ENCODE measurements at places on chromosomes 4 and X.

DNA sequence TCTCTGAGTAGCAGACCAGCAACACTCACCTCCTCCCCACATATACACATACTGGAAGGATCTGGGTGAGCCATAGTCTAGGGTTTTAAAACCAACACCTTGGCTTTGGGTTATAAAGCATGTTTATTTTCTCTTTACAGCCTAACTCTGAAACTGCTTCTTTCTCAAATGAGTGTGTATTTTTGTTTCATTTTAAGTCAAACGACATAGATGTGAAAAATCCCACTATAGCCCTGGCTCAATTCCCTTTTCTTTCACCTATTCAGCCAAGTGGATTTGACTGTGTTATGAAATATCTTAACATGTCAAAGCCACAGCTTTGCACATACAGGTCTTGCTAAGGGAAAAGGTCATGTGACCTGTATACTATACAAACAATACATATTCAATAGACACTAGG is 13.8 kb downstream of the NEXMIF start:
- DNase-seq = no peak

- no peak for DNase-seq
Observed at GRCh38 chrX:15322472-15322871, 7.0 kb upstream of the ASB11 start.

DNA sequence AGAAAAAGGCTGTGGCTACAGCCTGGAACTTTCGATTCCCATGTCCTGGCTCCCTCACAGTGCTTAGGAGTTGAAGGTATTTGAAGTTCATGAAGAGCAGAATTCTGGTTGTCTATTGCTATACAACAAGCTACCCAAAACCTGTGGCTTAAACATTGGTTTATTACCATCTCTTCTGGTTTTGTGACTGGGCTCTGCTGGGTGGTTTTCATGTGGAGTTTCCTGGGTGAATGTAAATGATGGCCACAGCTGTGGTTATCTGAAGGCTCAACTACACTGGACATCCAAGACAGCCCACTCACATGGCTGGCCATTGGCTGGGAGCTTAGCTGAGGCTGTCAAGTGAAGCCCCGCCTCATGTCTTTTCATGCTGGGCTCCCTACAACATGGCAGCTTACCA is 7.2 kb upstream of the CCDC149 start:
- DNase-seq = no peak

GRCh38 chrX:46695491-46695890 is 63.4 kb downstream of the SLC9A7 start:
- no peak for DNase-seq

DNA sequence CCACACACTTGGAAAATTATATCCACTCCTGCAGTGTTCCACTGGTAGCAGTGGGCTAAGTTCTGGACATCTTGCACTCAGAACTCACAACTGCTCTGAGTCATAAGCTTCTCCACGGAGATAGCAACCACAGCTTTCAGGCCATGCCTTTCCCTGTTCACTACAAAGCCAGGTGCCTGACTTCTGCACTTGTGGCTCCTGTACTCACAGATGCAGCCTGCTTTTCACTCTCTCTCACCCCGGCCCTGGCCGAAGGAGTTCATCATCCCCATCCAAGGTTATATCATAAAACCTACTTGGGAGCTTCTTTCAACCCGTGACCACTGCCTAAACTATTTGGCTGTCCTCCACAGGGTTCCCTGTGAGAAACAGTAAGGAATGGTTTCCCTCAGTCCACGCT is 999.4 kb downstream of the GLUD2 start:
- DNase-seq = no peak

DNA sequence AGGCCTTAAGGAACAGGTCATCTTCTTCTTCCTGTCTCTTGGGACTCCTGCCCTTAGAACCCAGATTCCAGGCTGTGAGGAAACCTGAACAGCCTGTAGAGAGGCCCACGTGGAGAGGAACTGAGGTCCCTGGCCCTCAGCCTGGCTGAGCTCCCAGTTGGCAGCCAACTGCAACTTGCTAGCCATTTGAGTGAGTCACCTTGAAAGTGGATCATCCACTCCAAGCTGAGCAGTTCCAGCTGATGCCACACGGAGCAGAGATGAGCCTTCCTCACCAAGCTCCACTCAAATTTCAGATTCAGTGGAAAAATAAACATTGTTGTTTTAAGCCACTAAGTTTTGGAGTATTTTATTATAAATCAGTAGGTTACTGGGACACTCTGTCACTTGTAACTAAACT is 392.5 kb downstream of the BCOR start:
- no peak for DNase-seq

- no peak for DNase-seq
Observed at GRCh38 chr4:41657561-41657960, 91.0 kb downstream of the PHOX2B start.

DNA sequence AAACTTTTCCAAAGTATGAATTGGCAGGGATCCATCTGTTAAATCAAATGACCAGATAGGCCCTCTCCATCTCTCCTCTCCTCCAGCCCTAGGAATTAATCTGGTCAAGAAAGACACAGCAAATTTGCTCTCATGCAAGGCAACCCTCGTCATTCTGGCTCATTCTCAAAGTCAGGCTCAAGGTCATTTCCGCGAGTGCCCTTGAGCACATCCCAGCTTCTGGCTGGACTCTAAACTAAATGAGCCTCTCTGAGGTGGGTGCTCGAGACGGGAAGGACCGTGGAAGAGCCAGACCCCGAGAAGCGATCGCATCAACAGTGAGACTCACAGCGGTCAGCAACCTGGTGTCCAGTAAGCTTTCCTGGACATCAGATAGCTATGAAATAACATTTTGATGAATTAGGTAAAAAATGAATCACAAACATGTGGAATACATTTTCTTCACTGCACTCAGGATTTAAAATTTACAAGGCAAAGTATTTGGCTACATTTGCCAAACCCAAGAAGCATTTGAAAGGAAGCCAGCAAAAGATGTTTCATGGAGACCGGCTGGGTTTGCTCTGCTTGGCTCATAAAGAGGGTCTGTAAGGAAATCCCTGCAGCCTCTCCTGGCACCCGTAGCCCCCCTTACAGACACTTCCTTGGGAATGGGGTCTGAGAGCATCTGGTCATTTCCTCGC is 121.0 kb downstream of the ENPP6 start:
- DNase-seq = no peak

- no peak for DNase-seq
Observed at GRCh38 chr4:13522282-13523104, 21.8 kb downstream of the NKX3-2 start.

- no peak for DNase-seq
Observed at GRCh38 chr4:120007191-120007871, 59.3 kb downstream of the MAD2L1 start.

DNA sequence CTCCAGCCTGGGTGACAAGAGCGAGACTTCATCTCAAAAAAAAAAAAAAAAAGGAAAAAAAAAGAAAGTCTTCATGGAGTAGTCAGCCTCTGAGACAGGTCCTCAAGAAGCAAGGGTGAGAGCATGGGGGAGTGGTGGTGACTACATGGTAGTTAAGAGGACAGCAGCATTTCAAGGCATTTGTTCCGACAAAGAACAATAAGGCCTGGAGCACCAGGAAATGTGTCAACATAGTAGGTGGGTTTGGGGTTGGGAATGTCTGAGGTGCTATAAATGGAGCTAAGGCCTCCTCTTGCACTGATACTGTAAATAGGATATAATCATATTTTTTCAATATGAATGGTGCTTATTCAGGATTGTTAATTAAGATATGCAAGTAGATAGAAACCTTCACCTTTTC is 34.4 kb downstream of the GPR82 start:
- no peak for DNase-seq

DNA sequence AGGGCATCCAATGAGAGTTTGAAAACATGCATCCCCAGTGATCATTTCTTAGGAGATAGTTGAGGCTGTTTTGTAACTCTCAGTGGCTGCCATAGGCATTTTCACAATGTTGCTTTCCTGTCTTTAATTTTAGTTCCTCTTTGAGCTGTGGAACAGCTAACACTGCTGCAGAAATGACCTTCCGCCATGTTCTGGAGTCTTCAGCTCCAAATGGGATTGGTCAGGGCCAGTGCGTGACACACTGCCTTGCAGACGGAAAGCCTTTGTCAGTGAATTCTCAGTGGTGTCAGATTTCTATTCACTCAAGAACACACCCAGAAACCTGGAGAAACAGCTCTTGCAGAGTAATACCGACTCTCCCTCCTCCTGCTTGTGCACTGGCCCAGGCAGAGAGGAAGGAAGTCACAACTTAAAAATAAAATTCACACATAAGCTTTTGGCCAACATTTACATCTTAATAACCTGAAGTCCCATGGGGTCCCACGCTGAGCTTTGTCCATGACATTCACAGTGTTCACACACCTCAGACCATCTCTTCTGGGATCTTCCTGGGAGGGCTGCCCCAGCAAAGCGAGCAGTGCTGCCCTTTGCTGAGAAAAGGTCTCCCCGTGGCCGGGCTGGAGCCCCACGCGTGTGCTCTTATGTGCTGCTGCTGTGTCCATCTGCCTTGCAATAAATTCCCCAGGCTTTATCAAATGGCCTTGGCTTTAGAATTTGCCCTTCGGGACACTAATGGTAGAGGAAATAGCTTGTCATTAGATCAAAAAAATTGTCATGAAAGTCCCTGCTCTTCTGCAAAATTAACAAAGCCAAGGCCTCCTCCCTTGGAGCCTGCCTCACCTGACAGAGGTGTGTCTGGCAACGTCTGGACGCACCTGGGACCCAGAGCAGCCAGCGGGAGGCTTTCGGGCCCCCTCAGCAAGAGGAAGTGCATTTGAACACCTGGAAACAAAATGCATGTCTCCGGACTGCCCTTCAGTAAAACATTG is 126.8 kb downstream of the IRF2 start:
- DNase-seq = peak; percentile 79

GRCh38 chr4:81509191-81509590 is 37.5 kb upstream of the RASGEF1B start:
- no peak for DNase-seq

- peak; percentile 39 for DNase-seq
Observed at GRCh38 chr4:3314706-3315260, 22.0 kb downstream of the RGS12 start.

GRCh38 chr4:165360041-165360695 is 18.6 kb upstream of the CPE start:
- DNase-seq = no peak

DNA sequence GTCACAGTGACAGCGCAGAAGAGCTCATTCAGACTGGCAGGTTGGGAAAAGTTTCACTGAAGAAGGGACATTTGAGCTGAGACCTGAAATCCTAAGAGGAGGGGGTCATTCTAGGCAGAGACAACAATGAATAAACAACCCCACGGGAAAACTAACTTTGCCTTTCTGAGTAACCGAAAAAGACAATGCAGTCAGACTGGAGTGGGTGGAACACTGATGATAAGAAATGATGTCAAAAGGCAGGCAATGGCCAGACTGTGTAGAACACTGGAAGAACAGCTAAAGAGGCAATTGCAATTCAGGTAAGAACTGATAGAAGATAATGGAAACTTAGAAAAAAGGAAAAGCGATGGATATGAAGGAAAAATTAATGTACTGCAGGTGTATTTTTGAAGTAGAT is 73.8 kb downstream of the CHIC2 start:
- no peak for DNase-seq

GRCh38 chr4:151324752-151325110 is 674 bp downstream of the SH3D19 start:
- DNase-seq = peak; percentile 82

- no peak for DNase-seq
Observed at GRCh38 chr4:142314247-142314646, 531.9 kb downstream of the INPP4B start.

- no peak for DNase-seq
Observed at GRCh38 chrX:47204970-47205369, 11.3 kb downstream of the UBA1 start.

DNA sequence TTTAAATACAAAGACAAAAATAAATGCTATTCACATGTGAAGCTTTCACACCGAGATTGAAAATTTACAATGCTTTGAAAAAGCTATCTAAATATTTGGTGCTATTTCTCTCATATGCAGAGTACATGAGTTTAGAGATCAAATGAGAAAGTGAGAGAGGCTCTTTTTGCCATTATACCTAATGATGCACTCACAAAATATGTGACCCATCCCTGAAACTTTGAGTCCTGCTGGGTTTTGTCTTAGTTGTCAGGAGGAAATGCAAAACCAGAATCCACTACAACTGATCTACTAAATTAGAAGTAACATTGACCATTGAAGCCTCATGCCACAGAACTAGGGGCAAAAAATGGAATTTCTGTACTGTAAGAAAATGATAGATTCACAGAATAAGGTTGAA is 251.7 kb downstream of the MAPK10 start:
- DNase-seq = no peak

- no peak for DNase-seq
Observed at GRCh38 chrX:29671421-29671820, 543.9 kb upstream of the MAGEB2 start.

- no peak for DNase-seq
Observed at GRCh38 chr4:6043843-6044242, 25.6 kb upstream of the C4orf50 start.

DNA sequence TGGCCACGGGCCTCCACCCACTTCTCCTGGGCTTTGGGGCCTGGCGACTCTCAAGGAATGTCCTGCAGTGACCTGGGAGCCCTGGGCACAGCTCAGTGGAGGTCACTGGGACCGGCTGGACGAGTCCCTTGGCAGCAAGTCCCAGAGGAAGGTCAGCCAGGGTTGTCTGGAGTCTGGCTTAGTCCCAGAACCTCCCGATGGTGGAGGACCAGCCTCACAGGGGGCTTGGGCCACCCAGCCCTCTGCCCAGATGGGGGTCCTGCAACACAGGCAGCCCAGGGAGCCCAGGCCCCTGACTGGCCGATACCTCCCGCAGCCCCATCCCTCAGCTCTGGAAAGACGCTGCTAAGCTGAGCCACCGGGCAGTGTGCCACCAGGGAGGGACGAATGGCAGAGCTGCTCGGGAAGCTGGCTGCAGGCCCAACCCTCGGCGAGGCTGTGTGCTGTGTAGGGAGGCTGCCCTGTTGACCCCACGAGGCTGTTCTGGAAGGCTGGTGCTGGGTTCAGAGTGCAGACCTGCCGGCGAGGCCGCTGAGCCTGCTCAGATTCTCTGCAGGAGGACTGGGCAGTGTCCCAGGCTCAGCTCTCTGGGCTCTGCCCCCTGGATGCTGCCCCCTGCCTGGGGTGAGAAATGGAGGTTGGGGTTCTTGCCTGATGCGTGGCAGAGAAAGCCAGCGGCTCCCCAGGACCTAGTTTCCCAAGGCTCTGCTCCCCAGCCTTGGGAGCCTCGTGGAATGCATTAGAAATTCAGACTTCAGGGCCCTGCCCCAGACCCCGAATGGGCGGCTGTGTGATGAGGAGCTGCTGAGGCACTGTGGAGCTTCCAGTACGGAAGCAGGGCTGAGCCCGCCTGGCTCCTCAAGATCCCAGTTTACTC is 61.7 kb downstream of the ADRA2C start:
- peak; percentile 74 for DNase-seq

- no peak for DNase-seq
Observed at GRCh38 chr4:8745826-8746225, 125.8 kb downstream of the HMX1 start.

- DNase-seq = no peak
Observed at GRCh38 chr4:153466081-153466948, at the start of gene TMEM131L. Gene TMEM131L, plus strand, starts transcription at chr4:153466360. Its CDS starts 38 bp downstream, at chr4:153466398.

GRCh38 chr4:71303850-71304249 is 35.0 kb upstream of the SLC4A4 start:
- no peak for DNase-seq

DNA sequence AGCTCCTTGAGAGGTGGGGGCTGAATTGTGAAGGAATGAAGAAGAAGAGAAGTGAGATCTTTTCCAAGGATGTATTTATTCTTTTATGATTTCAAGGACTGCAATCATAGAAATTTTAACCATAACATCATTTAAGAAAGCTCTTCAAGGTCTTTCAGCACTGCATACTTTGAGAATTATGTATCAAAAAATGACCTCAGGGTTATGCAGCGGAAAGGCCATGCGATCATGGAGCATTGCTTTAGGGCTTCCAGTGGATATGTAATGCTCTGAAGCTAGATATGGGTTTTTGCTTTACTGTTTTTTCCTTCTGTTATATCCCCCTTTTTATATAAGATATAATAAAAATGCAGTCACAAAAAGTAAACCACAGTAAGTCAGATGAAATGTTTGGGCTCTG is 38.7 kb downstream of the SGMS2 start:
- no peak for DNase-seq
